NCI-H774 (cell line): ENCODE measurements at places on chromosomes 3 and 15.
A peak's percentile ranks its signal among the peaks of the same experiment; 100 is the strongest.

- peak; percentile 92 for DNase-seq
These were observed at the start of gene CCNDBP1 for GRCh38 chr15:43185157-43186002. Gene CCNDBP1 (plus strand): TSS chr15:43185403. CDS start chr15:43185499, 96 bp downstream.

- DNase-seq = no peak
These were observed 22.7 kb downstream of the DHX36 start for GRCh38 chr3:154301561-154301960.

- no peak for DNase-seq
These were observed 18.1 kb downstream of the GBE1 start for GRCh38 chr3:81743096-81744025.

- DNase-seq = no peak
These were observed 83.9 kb upstream of the KCNAB1 start for GRCh38 chr3:156036258-156037053.

GRCh38 chr3:37787153-37787867 is 74.4 kb upstream of the CTDSPL start:
- DNase-seq = no peak

DNA sequence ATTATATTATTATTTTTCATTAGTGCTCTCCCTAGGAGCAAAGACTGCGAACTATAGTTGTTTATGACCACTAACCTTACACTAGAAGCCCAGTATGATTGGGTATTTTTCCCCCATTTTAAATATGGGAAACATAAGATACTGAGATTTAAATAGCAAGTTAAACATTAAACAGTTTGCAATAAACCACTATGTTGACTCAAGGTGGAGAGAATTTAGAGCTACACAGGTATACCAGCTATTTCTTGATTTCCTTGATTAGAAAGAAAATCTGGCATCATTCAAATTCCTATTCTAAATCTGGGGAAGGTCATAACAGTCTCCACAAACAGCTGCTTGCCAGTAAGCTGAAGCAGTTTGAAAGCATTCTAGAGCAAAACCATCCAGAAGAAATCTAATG is 863.8 kb upstream of the CFAP20DC start:
- no peak for DNase-seq

DNA sequence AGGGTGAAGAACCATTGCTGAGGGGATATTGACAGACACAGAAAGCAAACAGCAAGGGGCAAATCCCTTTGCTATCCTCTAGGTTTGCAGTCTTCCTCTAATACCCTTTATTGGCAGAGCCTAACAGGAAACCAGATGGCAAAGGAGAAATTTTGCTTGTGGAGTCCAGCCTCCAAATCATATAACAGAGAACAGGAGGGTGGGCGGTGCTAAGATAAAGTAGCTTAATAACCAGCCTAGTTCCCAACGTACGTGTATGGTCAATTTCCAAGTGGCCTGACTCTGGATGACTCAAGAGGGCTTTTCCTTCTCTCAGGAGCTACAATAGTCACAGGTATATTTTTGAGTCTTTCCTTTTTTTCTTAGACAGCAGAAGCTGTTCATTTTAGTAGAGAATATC is 404.5 kb downstream of the PDCD6IP start:
- DNase-seq = no peak

GRCh38 chr3:14377838-14378169 is 24.6 kb upstream of the SLC6A6 start:
- DNase-seq = no peak
